ENCODE measurements at places on chromosomes 2 and 18.

- DNase-seq, result no peak
Observed at GRCh38 chr18:79260510-79260909, 135.2 kb upstream of the NFATC1 start.

- no peak for DNase-seq
Observed at GRCh38 chr2:160584972-160585494, 91.4 kb upstream of the RBMS1 start.

DNA sequence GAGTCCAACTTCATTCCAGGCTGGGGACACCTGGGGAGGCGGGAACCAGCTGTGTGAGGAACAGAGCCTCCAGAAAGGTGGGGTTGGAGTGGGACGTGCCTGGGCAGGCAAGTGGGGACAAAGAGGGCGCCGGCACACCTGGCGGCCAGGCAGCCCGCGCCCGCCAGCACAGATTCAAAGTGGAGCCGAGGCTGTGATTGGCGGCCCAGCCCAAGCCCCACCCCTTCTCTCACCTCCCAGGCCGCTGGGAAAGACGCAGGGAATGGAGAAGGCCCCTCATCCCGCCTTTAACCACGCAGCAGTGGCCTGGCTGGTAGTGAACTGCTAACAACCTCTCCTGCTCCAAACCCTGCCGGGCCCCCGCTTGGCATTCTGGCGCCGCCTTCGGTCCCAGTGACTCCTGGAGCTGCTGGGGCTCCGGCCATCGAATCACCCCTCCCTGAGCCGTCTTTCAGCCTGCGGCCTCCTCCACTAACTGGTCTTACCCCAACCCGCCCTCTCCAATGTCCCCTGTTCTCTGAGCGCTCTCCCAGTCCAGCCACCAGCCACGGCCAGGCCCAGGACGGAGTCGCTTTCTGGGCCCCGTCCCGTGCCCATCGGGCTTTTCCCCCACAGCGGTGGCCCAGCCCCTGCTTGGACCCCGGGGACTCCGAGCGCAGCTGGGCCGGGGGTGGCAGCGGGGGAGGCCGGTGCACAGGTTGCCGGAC lies 27.9 kb upstream of the PTMA start:
- DNase-seq, result peak; percentile 35

- DNase-seq, result no peak
Observed at GRCh38 chr2:135299165-135299564, 231.9 kb downstream of the ZRANB3 start.

DNA sequence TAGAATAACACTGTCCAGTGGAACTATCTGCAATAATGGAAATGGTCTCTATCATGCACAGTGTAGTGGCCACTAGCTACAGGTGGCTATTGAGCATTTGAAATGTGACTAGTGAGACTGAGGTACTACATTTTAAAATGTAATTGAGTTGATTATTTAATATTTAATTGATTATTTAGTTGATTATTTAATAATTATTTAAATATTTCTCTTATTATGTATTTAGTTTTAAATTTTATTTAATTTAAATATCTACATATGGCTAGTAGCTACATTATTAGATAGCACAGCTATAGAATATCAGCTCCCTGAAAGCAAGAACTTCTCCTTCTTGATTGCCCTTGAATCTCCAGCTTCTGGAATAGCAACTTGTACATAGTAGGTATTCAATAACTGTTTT lies 12.8 kb upstream of the ZNF521 start:
- no peak for DNase-seq

DNA sequence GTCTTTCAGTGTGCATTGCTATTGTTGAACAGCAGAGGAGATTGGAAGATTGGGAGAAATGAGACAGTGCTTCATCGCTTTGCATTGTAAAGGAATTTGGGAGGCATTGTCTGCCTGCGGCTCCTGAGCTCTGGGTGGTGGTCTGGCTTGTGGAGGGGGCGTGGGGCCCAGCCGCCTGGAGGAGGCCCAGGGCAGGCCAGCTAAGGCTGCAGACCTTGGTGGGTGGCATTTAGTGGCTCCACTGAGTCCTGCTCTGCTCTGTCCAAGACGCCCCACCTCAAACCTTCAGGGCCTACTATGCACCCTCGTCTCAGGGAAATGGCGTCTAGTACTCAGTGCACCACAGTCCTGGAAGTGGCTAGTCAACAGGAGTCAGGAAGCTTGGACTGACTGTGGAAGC lies 5.7 kb upstream of the HS1BP3 start:
- DNase-seq, result no peak

GRCh38 chr2:126085011-126085795 lies 570.8 kb upstream of the GYPC start:
- DNase-seq, result no peak

GRCh38 chr2:120480903-120481445 lies 135.0 kb downstream of the INHBB start:
- no peak for DNase-seq

DNA sequence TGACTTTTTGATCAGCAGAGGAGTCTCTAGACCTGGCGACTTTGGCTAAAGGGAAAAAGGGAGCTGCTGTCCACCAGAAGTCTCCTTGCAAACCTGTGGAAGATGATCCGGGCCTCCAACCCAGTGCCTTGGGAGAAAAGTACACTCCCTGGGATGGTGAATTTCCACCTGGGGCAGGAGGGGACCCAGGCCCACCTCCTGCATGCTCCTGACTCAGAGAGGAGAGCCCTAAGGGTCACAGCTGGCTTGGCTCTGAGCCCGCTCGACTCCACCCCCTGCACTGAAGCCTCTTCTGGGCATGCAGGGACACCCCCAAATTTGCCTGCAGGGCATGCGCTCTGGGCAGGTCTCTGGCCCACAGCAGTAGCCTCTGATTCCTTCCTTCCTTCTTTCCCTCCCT lies 66.5 kb downstream of the PDCL3 start:
- no peak for DNase-seq
